ENCODE measurements at places on chromosomes 13 and 19.

- DNase-seq, result no peak
Observed at GRCh38 chr13:40762849-40763248, 8.1 kb downstream of the MRPS31 start.

DNA sequence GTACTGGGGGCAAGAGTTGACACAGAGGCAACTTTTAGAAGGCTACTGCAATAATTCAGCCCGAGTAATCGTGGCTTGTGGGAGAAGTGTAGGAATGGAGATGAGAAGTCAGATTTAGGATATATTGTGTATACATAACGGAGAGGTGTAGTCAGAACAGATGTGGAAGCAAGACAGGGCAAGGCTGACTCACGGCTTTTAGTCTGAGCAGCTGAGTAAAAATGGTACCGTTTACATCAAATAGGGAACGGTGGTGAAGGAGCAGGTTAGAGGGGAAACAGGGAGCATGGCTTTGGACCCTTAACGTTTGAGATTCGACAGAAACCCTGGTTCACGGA lies 796 bp upstream of the LSM14A start:
- no peak for DNase-seq

- DNase-seq, result no peak
Observed at GRCh38 chr13:28282451-28282850, 144.1 kb downstream of the PAN3 start.

DNA sequence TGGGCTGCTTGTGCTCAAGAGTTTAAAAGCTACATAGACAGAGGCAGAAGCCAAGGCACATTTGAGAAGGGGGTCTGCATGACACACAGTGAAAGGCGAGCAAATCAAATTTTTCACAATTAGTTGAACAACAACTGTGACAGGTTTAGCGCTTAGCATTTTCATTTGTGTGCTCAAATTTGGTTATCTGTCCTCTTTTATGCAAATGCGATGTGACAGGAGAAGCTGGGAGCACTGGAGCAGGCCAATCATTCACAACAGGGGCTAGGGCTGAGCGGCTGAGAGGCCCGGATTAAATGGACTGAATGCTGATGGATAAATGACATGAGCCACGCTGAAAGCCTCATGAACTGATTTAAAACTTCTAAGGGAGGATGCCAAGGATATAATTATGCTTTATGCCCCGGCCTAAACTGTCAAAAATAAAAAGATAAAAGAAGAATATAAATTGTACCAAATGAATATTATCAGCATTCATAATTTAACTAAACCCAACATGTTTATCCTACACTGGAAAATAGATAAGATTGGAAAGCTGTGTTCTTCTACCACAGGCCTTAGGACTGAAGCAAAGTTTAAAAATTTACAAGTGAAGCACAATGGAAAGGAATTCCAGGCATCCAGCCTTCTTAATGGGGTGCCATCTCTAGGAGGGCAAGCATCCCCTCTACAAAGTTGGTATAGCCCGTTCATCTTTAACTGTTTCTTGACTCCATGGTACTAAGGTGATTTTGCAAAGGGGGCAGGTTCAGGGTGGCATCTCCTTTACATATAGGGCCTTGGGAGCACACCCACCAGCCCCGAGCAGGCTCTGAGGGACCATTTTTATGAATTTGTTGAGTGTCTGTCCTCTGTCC lies 117.9 kb downstream of the RBM26 start:
- no peak for DNase-seq

- no peak for DNase-seq
Observed at GRCh38 chr13:103671547-103671946, 605.3 kb upstream of the SLC10A2 start.

DNA sequence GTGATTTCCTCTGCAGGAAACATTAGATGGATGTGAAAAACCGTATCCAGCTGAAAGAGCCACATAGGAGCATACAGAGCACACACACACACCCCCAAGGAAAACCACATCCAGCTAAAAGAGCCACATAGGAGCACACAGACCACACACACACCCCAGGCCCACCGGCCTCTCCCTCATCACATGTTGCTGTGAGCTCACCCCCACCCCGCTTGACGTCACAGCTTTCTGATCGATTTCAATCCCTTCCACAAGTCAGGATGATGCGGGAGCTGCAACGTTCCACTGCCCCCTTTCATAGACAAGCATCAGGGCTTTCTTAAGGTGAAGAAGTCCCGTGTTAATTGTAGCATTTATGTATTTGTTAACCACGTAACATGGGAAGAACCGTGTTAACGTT lies 72.4 kb upstream of the SOX1 start:
- no peak for DNase-seq

GRCh38 chr13:111443981-111444380 lies 123.5 kb downstream of the TEX29 start:
- DNase-seq, result no peak

- no peak for DNase-seq
Observed at GRCh38 chr13:109744512-109745051, 41.8 kb downstream of the IRS2 start.

DNA sequence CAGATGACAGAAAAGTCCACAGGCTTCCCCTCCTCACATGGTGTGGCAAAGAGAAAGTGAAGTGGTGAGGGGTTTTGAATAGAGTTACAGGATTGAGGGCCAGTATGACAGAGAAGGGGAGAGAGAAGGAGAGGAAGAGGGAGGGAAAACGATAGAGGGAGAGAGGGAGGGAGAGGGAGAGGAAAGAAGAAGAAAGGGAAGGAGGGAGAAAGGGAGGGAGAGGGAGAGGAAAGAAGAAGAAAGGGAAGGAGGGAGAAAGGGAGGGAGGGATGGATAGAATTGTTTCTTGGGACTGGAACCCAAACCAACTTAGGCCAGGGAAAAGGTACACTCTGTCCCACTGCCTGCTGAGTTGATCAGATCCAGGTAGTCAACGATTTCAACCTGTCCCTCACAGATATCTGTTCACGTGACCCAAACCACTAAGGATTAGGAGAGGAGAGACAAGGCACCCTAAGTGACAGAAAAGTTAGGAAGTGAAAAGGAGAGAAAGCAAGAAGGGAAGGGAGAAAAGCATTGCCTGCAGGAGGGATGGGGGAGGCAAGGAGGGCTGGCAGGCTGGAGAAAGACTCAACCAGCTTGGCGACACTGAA lies 8.1 kb upstream of the IGFL3 start:
- no peak for DNase-seq

DNA sequence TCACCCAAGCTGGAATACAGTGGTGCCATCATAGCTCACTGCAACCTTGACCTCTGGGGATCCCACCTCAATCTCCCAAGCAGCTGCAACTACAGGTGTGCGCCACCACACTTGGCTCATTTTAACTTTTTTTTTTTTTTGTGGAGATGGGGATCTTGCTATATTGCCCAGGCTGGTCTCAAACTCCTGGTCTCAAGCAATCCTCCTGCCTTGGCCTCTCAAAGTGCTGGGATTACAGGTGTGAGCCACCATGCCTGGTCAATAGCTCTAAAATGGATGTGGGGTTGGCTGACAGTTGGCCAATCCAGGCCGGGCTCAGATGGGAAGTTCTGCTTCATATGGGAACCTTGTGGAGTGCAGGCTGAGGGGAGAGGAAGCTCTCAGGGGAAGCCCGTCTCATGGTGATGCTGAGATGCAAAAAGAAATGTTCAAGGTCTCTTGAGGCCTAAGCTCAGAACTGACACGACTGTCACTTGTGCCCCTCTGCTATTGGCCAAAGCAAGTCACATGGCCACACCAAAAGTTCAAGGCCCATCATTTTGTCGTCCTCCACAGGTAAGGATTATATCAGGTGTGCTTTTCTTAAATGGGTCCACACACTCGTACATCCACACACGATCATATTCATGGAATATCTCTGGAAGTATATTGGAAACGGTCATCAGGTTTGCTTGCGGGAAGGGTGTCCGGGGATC lies 6.8 kb upstream of the KLC3 start:
- DNase-seq, result no peak

- DNase-seq, result no peak
Observed at GRCh38 chr13:64397701-64398100, 2832.4 kb downstream of the PCDH9 start.

GRCh38 chr13:40102360-40102727 lies 446.9 kb downstream of the COG6 start:
- DNase-seq, result no peak

DNA sequence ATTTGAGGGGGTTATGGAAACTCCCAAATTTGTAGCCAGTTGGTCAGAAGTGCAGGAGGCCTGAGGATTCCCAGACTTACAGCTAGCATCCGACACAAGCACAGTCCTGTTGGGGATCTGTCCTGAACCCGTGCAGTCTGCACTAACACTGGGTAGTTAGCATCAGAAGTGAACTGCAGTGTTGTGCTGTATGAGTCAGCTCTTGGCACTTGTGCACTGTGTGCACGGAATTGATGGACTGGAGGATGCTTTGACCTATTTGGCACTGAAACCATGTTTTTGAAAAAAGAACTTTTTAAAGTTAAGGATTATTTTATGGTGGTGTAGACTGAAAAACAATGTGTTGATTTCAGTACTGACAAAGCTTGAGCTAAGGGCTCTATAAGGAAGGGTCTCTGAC lies 279.0 kb downstream of the NHLRC3 start:
- no peak for DNase-seq

DNA sequence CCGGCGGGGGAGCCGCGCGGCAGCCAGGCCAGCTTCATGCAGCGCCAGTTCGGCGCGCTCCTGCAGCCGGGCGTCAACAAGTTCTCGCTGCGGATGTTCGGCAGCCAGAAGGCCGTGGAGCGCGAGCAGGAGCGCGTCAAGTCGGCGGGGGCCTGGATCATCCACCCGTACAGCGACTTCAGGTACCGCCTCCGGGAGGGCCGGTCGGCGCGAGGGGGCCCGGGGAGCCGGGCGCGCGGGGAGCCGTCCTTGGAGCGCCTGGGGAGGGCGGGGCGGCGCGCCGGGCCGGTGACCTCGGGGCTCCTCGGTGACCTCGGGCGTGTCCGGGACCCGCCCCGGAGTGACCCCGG lies 690 bp downstream of the HCN2 start:
- DNase-seq, result no peak

- DNase-seq, result no peak
Observed at GRCh38 chr13:113837560-113838355, 26.1 kb downstream of the GAS6 start.

DNA sequence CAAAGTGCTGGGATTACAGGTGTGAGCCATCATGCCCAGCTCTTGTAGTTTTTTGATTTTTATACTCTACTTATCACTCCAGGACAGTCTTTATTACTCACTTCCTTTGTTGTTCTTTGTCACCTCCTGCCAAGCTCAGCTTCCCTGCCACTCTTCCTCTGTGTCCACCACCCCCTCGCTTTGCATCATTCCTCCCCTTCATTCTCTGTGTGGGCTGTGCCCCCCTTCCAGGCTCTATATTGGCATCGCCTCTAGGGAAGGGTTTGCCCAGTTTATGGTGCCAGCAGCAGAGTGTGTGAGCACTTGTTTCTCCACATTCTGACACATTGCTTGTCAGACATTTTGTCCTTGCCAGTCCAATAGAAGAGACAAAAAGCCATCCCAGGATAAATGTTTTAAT lies 15.1 kb downstream of the ZNF302 start:
- no peak for DNase-seq

DNA sequence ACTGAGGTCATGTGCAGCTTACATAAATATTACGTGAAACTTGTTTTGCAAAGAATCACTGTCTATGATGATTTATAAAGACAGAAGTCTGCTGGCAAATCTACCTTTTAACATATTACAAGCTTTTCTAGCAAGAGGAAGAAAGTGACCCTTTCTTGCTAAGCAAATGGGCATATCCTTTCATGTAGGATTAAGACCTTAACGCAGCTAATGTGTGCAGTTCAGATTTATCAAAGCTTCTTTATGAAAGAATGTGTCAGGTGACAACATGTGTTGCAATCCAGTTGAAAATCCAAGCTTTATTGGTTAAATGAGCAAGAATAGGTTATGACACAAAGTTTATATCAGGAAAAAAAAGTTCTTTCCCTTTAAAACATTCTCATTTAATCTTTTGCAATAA lies 115.6 kb upstream of the NBEA start:
- DNase-seq, result no peak

DNA sequence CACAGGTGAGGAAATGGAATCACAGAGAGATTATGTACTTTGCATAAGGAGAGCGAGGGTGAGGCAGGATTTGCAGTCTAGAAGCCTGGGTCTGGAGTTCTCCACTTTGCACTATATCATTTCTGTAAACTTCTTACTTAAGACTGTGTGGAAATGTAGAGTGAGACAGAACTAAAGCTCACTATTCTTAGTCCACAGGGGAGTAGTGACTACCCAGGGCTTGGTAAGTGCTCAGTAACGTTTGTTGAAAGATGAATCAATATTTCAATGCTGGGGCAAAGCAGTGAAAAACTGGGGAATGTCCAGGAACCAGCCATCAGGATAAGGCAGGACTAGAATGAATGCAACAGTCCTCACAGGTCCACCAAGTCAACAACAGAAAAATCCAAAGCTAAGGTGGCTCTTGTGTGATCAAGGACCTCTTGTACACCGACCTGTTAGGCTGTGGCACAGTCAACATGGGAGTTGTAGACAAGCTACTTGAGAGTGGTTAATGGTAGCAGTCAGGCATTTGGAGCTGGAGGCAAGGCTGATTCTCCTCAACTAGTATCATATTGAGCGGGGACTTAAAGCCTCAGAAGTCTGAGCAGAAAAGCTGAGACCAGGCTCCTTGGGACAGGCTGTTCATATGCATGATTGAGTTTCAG lies 929 bp upstream of the TNFSF13B start:
- no peak for DNase-seq

DNA sequence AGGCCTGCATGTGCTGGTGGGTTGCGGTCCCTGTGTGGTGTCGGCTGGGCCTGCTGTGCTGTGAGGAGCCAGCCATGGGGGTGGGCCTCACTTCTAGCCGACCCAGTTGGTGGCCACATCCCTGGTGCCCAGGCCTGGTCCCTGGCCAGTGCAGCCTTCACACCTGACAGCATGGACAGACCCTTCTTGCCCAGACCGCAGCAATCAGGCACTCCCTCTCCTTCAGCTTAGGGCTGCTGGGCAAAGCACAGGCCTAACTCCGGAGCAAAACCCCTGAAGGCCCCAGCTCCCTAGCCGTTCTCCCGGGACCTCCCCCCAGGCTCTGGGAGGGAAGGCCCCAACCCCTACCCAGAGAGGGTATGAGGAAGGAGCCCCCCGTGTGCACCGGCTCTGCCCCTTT lies 6.6 kb upstream of the MCF2L start:
- DNase-seq, result no peak

- no peak for DNase-seq
Observed at GRCh38 chr13:82447416-82448077, 1434.7 kb downstream of the SLITRK1 start.

GRCh38 chr13:19382111-19382510 lies 179.2 kb downstream of the TPTE2 start:
- DNase-seq, result no peak

- DNase-seq, result no peak
Observed at GRCh38 chr19:4378886-4379285, 21.5 kb downstream of the SH3GL1 start.

Measured in activated gamma-delta T cell treated with anti-CD3 and anti-CD28 coated beads, Interleukin-2, amount 50 U/mL, for 16 hours (primary cell).